Stimulated activated CD4-positive, alpha-beta T cell treated with anti-CD3 and anti-CD28 coated beads, Interleukin-12 subunit alpha, Interleukin-12 subunit beta, amount 100 ng/mL, for 48 hours (primary cell): ENCODE measurements at places on chromosomes 4 and X.

- no peak for DNase-seq
Observed at GRCh38 chrX:48720577-48721250, 24.2 kb downstream of the SUV39H1 start.

- DNase-seq = no peak
Observed at GRCh38 chr4:180084561-180084960, 2158.6 kb upstream of the TENM3 start.

DNA sequence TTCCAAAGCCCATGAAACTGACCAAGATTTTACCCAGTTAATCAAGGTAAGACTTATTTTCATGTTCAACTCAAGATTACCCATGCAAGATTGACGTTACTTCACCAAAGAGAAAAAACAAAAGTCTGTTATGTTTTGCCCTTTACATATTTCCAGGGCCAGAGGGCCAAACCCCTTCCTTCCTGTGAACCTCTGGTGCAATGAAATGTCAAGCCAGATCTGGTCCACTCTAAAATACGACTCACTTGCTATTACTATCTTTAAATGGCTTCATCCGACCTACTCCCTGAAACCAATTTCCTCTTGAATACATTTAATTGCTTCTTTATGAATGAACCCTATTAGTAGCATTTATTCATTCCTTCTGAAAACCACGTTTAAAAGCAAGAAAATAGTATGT lies 33.0 kb downstream of the TSPAN5 start:
- DNase-seq = no peak

GRCh38 chrX:154529206-154529612 lies 13.2 kb upstream of the FAM3A start:
- DNase-seq = no peak

DNA sequence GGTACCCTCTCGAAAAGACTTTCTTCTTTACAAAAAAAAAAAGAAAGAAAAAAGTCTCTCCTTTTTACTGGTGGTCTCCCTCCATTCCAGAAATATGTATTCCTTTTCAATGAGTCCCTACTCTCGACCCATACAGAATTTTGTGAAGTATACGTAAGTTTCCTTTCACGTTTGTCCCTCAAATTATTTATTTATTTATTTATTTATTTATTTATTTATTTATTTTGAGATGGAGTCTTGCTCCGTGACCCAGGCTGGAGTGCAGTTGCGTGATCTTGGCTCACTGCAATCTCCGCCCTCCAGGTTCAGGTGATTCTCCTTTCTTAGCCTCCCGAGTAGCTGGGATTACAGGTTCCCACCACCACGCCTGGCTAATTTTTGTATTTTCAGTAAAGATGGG lies 429.2 kb upstream of the AR start:
- DNase-seq = no peak
